ENCODE measurements at places on chromosomes 1 and 21. TPM values are rescaled to one million over a fixed set of nuclear protein-coding genes. Genes with fewer than 3 reads are reported as not detected.
A peak's percentile ranks its signal among the peaks of the same experiment; 100 is the strongest.

- no peak for DNase-seq
Measured at GRCh38 chr1:80468356-80468755, 1332.4 kb upstream of the ADGRL2 start.

DNA sequence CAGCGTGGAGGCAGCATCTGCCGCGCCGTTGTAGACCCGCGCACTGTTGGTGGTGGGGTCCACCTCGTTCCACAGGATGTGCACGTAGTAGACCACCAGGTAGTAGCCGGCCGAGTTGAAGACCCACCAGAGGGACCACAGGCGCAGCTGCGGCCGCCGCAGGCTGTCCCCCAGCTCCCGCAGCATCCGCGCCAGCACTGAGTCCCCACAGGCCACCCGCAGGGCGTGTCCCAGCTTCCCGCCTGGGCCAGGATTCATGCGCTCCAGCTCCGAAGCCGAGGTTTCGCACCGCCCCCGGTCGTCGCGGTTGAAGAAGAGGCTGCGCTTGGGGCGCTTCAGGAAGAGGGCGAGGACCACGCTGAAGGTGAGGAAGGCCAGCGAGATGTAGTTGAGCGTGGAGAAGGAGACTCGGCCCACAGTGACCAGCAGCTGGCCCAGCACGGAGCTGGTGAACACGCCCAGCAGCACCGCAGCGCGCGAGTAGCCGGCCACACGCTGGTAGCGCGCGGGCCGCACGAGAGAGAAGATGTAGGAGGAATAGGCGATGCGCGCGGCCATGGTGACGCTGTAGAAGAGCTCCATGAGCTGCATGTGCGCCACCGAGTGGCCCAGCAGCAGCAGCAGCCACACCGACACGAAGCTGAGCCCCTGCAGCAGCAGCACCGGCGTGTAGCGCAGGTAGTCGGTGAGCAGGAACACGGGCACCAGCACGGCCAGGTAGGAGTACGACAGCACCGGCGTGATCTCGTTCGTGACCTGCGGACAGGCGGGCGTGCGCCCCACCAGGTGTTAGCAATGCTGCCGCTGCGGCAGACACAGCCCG lies 10.6 kb downstream of the SLC19A1 start:
- no peak for DNase-seq

DNA sequence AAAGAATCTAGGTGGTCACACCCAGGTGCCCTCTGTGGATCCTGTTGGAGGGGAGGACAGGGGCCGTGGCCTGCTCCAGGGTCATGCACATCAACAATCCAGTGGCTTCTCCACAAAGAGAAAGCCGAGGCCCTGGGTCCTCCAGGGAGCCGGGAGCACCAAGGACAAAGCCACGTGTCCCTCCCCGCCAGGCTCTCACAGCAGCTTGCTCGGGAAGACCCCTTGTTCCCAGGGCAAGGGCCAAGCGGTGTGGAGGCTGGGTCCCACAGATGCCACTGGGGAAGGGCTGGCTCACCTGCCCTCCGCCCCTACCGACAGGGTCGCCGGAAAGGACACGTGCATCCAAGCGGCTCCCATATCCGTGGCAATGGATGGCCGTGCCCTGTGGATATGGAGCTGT lies 192.9 kb upstream of the VAMP3 start:
- DNase-seq = no peak

GRCh38 chr21:34885125-34885524 lies 164.0 kb downstream of the RUNX1 start:
- no peak for DNase-seq

DNA sequence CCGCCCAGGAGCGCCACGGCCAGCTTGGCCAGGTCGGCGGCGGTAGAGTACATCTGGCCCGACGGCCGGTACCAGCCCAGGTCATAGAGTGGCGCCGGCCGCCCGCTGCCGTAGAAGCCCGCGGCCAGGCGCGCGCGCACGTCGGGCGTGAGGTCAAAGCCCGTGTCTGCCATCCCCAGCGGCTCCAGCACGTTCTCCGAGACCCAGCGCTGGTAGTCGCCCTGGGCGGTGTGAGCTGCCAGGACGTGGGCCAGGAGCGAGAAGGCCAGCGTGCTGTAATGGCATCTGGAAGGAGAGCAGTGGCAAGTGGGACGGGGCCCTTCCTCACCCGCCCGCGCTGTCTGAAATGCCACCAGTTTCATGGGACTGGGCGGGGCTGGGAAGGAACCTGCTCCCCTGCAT lies 18.9 kb downstream of the LACTBL1 start:
- no peak for DNase-seq

DNA sequence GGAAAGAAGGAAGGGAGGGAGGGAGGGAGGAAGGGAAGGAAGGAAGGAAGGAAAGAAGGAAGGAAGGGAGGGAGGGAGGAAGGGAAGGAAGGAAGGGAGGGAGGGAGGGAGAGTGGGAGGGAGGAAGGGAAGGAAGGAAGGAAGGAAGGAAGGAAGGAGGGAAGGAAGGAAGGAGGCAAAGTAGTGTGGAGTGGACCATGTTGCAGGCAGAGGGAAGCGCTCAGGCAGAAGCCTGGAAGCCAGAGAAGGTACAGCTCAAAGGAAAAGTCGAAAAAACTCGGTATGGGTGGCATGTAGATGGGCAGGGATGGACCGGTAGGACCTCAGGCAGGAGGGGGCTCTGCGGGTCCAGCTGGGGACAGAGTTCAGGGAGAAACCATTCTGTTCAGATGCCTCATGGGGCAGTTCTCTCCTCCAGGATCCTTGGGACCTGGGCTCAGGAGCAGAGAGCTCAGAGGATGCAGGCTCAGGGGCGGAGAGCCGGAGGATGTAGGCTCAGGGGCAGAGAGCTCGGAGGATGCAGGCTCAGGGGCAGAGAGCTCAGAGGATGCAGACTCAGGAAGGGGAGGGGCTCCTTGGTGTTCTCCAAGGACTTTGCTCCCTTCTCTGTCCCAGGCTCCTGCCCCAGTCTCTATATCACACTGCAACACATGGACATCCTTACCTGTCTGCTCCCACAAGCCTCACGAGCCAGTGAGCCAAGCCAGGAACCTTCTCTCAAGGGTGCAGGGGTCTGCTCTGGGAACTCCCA lies 13.6 kb upstream of the PADI3 start:
- DNase-seq = no peak

GRCh38 chr1:42150651-42151050 lies 2.6 kb upstream of the GUCA2B start:
- DNase-seq = no peak

GRCh38 chr1:17998889-17999288 lies 108.7 kb upstream of the IGSF21 start:
- DNase-seq = no peak

DNA sequence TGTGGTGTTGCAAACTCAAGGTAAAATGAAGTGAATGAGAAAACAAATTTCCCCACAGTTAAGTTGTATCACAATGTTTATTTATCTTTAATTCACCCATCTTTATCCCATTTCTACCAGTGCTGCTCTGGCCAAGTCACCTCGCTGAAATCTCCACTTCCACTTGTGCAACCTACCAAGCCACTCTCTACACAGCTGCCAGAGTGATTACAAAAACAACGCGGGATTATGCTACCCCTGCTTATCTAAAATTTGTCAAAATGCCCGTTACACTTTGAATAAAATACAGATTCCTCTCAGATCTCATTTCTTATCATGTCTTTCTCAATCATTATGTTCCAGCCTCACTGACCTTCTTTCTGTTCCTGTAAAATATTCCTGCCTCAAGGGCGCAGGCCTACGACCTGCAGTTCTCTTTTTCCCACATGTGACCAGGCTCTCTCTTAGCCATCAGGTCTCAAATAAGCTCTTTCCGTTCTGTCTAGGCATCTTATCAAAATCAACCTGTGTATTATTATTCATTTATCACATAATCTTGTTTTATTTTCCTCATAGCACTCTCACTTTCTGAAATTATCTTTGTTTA lies 95.6 kb downstream of the NTMT2 start:
- DNase-seq = no peak

DNA sequence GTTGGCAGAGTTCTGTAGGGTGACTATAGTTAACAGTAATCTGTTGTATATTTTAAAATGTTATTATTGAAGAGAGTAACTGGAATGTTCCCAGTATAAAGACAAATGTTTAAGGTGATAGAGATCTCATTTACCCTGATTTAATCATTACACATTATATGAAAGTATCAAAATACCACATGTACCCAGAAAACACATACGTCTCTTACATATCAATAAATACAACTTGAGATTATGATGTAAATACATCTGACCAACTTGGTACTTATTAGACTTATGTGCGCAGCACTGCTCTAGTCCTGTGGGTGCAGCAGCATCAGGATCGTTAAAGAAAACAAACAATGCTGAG lies 670 bp upstream of the PARK7 start:
- no peak for DNase-seq

DNA sequence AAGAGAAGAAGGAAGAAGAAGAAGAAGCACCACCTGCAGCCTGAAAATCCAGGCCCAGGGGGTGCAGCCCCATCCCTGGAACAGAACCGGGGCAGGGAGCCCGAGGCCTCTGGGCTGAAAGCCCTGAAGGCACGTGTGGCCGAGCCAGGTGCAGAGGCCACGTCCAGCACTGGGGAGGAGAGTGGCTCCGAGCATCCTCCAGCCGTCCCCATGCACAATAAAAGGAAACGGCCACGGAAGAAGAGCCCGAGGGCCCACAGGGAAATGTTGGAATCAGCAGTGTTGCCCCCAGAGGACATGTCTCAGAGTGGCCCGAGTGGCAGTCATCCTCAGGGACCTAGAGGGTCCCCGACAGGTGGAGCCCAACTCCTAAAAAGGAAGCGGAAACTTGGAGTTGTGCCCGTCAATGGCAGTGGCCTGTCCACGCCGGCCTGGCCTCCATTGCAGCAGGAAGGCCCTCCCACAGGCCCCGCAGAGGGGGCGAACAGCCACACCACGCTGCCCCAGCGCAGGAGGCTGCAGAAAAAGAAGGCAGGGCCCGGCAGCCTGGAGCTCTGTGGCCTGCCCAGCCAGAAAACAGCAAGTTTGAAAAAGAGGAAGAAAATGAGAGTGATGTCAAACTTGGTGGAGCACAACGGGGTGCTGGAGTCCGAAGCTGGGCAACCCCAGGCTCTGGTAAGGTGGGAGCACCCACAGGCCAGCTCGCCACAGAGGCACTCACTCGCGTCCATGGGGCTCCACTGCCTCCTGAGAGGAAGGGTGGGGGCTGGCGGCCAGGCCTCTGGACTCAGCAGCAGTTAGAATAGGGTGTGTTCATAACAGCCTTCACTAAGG lies 28.4 kb downstream of the RRP1B start:
- no peak for DNase-seq

GRCh38 chr1:227546598-227547309 lies 16.6 kb upstream of the ZNF678 start:
- DNase-seq = no peak

- no peak for DNase-seq
Measured at GRCh38 chr1:24362982-24363614, 43.9 kb downstream of the GRHL3 start.

DNA sequence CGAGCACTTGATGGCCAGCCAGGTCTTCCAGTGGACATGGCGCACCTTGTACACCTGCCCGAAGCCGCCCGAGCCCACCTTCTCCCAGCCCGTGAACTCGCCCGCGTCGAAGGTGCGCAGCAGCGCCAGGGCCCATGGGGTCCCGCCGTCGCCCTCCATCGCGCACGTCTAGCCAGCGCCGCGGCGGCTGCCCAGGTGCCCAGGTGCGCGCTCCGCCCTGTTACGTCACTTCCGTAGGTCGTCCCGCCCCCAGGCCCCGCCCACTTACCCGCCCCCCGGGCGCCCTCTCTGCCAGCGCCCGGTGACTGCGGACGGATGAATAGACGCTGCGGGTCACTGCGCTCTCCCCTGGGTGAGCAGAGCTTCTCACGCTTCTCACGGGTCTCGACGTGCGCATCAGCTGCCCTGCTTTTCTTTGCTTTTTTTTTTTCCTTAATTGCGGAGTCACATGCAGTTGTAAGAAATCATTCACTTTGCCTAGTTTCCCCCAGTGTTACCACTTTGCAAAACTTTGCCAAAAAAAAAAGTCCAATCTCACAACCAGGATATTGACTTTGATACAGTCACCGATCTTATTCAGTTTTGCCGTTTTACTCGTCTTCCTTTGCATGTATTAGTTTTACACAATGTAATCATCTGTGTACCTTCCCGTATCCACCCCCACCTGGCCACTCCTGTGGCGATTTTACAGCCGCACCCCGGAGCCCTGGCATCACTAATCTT lies at the start of gene RIPK4:
Gene RIPK4 (minus strand): TSS at position 170 of the 723 bp plus-strand sequence. CDS start 11 bp downstream, at position 159.
- no peak for DNase-seq

DNA sequence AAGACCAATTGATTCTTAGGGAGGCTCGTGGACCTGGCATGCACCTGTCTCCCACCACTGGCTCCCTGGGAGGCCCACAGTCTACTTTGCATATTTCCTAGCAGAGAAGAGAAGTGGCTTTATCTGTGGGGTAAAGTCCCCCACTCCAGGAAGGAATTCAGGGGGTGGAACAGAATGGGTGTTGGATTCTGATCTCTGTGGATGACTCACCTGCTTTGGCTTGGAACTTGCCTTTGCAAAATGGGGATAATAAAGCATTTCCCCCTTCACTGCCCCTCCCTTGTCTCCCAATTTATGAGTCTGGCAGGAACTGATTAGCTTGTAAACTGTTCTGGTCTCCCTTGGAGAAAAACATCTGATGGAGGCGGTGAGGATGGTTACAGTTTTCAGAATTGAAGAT lies 21.2 kb upstream of the OTUD3 start:
- no peak for DNase-seq

GRCh38 chr1:169914531-169914930 lies 20.8 kb upstream of the SCYL3 start:
- no peak for DNase-seq

GRCh38 chr1:11178021-11179015 lies 10.8 kb upstream of the ANGPTL7 start:
- DNase-seq = no peak

DNA sequence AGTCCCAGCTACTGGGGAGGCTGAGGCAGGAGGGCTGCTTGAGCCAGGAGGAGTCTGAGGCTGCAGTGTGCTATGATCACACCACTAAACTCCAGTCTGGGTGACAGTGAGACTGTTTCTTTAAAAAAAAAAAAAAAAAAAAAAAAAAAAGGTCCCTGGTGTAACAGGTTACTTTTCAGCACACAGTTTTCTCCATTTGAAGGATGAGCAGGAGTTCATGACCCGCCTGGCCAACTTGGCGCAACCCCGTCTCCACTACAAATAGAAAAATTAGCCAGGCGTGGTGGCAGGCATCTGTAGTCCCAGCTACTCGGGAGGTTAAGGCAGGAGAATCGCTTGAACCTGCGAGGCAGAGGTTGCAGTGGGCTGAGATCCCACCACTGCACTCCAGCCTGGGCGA lies 12.4 kb downstream of the HNRNPR start:
- DNase-seq = no peak

GRCh38 chr1:155139895-155140629 lies at the start of gene DPM3:
Gene DPM3 (minus strand): TSS chr1:155140531. CDS start chr1:155140240, 291 bp downstream.
- DNase-seq = peak; percentile 85

LCE3D gene
- total RNA-seq = not detected

TNFRSF8 gene
- total RNA-seq = 0.27 TPM

OR10J1 gene
- total RNA-seq = under 0.01 TPM
